Right kidney (tissue), 9 donors: ENCODE measurements at places on chromosomes 3 and 15.

DNA sequence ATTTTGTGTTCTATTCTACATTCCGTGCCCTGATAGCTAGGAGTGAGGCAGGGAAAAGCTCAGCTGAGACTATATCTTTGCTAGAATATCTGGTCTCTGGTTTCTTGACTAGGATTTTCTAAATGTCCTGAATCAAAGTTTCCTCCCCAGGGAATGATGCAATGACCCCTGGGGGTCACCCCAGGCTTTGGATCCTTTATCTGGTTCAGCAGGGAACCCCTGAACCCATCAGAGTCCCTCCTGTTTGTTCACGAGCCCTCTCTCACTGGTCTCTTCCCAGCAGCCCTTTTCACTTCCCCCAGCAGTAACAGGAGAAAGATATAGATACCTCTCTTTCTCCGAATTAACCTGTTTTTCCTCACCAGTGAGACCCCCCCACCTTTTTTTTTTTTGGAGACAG, 14.3 kb downstream of the TM2D3 start:
- DNase-seq = no peak

DNA sequence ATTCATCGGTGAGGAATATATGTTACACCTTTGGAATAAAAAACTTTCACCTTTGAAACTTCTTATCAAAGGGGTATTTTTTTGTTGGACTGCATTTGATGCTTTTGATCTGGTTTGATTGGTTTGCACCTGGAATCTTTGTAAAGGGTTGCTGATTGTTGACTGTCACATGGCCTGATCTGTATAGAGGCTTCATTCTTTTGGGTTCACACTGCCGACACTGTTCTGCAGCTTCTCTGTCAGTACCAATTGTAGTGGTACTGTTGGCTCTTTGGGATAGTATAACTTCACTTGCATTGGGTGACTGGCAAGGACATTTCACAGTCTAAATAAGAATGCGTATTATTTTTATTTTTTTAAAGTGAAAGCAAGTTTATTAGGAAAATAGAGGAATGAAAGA, 155.7 kb downstream of the DOCK3 start:
- DNase-seq = no peak

DNA sequence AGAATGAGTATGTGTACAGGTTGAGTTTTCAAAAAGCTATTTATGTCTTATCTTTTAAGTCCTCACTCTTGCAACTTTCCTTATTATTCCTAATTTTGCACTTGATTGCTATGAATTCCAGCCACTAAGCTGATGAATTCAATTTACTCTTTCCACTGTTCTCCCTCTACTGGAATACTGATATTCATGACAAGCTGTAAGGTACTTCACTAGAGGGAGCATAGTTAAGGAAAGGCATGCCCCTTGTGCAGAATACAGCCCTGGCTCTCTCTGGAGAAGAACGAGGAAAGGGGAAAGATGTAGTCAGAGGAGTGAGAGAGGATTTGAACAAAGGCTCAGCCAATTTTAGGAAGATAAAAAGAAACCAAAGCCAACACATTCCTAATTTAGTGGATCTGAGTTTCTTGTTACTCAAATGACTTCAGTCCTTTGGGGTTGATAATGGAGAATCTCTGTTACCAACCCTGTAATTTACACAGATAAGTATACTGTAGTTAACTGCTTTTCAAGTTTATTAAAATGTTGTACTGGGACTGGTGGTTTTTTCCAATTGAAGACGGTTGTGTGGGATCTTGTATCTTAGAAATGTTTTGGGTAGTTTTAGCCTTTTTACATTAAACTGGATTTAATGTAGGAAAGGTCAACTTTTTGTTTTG, 4.0 kb downstream of the SCAANT1 start:
- no peak for DNase-seq

DNA sequence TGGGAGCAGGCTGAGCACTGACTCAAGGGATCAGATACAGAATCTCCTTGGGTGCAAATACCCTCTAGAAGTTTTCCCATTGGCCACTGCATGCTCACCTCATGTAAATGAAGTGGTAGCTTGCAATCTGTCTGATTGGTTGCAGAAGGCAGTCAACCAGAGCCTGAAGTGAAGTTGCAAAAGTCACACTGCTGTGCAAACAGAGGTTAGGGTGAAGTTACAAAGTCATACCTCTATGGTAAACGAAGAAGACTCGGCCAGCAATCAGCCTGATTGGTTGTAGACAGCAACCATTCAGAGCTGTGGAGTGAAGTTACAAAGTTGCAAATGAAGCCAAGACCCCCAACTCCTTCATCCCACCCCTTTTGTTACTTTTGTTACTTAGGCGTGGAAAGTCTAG, 27.1 kb downstream of the STARD9 start:
- DNase-seq = no peak

DNA sequence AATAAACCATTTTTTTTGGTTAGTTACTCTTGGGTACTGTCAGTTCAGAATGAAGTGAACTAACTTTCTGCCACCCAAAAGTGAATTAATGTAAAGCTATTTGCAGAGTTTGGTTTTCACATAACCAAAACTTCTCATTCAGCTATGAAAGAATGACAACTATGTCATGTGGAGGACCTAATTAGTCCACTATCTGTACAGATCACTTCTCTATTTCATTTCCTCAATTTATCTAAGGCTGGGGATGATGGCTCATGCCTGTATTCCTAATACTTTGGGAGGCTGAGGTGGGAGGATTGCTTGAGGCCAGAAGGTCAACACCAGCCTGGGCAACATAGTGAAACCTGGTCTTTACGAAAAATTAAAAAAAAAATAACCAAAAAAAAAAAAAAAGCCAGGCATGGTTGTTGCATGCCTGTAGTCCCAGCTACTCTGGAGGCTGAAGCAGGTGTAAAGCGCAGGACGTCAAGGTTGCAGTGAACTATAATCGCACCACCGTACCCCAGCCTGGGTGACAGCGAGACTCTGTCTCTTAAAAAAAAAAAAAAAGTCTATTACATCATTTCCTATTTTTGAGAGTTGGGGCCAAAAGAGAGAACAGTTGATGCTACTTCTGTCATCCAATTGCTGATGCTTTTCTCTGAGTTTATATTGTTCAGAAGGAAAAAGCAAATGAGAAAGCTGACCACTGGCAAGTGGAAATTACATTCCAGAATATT, 8.7 kb downstream of the HYPK start:
- DNase-seq = no peak
